ENCODE measurements at places on chromosomes 2 and 18.

- DNase-seq = peak; percentile 54
Observed at GRCh38 chr2:161384864-161385263, 31.2 kb upstream of the TBR1 start.

GRCh38 chr2:236483102-236483501, 86.5 kb upstream of the ACKR3 start:
- no peak for DNase-seq

GRCh38 chr18:77165503-77166188, 33.1 kb upstream of the MBP start:
- DNase-seq = no peak

DNA sequence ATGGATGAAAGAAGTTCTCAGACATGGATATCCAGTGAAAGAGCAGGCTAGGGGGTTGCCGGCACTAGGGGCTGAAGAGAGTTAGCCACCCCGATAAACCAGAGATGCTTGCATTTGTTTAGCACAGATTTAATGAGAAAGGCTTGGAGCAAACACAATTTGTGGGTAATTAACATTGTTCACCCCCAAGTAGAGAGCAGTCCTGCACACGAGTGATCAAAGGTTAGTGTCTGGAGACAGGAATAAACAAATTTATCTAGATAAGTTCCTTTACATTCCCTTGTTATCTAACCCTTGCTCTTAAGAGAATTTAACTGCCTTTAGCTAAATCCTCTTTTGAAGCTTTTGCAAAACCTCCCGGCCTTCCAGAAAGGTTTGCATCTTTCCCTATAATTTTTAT, 23.9 kb downstream of the HTR2B start:
- no peak for DNase-seq

DNA sequence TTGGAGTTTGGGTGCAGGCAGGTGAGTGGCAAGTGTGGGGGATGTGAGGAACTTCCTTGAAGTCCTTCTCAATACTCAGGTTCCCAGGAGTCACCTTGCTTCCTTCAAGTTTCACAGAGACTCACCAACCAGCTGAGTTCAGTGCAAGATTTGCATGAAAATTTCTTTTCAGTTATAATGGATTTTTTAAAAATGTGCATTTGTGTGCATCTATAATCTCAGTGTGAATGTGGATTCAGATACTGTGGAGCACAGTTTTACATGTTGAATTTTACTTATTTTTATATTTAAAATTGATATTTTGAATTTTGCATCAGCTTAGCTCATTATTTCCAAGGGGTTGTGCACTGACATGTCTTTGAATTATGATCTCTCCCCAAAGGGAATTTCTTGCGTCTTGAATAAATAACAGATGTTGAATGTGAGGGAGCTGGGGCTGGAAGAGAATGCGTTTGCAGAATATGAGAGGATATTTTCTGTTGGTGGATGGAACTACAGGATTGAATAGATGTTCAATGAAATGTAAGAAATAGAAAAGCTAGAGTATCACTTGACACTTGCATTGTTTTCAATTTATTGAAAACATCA, 184.3 kb downstream of the RPRM start:
- no peak for DNase-seq

GRCh38 chr18:6718267-6718666, 11.2 kb upstream of the ARHGAP28 start:
- no peak for DNase-seq

GRCh38 chr2:98357849-98358248, 11.6 kb downstream of the CNGA3 start:
- DNase-seq = no peak

- DNase-seq = no peak
Observed at GRCh38 chr18:7755753-7756475, 188.8 kb downstream of the PTPRM start.

- no peak for DNase-seq
Observed at GRCh38 chr2:105576050-105576439, 168.7 kb upstream of the NCK2 start.

DNA sequence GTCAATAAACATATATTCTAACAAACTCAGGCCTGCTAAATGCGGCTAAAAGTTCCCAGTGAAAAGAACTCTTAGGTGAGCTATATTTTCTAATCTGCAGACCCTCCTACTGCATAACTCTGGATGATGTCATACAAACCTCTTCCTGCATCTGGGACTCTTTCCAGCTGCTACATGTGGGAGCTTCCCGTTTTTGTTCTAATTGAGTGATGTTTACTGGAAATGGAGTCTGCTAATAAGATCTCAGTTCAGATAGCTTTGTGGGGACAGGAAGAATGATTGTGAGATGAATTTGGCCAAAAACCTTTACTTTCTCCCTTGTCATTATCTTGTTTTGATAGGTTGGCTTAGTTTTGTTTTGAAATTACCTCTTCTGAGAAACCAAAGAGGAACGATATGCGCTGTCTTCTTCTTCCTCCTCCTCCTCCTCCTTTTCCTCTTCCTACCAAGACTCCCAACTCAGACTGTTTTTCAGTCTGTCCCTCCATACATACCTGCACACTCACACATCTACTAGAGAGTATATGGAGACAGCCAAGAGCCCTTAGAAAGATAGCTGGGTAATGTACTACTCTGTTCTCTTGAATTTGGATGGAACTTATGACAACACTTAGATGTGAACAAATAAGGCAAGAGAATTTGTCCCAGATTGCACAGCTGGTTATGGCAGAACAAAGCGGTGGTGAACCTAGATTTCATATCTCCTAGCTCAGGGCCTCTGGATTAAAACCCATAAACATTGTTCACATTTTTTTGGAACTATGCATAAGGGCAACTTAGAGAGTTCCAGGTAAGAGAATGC, 39.8 kb upstream of the AAK1 start:
- DNase-seq = no peak

- DNase-seq = no peak
Observed at GRCh38 chr2:24836706-24837105, 43.5 kb downstream of the CENPO start.

GRCh38 chr2:43100883-43101662, 125.3 kb downstream of the ZFP36L2 start:
- DNase-seq = no peak

DNA sequence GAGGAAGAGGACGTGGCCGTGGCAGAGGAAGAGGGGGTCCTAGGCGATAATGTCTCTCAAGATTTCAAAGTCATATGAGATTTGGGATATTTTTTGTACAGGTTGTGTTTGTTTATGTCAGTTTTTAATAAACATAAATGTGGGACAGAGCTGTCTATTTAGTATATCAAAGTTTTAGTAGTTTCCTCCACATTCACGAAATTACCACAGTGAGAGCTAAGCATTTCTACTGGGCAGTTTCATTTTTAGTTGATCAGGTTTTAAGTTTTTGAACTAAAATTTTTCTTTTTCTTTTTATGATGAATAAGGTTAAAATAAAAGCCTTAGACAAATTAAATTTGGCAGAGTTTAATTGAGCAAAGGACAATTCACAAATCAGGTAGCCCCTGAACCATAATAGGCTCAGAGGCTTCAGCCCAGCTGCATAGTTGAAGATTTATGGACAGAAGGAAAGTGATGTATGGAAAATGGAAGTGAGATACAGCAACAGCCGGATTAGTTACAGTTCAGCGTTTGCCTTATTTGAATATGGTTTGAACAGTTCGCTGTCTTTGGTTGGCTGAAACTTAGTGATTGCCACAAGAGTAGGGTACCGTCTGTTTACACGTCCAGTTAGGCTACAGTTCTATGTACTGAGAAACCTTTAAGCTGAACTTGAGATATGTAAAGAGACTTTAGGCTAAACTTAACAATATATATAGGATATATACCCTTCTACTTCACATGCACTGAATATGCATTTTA, 17.1 kb downstream of the SNRPD1 start:
- DNase-seq = no peak

- DNase-seq = no peak
Observed at GRCh38 chr2:102025583-102026267, 34.0 kb downstream of the IL1R2 start.

DNA sequence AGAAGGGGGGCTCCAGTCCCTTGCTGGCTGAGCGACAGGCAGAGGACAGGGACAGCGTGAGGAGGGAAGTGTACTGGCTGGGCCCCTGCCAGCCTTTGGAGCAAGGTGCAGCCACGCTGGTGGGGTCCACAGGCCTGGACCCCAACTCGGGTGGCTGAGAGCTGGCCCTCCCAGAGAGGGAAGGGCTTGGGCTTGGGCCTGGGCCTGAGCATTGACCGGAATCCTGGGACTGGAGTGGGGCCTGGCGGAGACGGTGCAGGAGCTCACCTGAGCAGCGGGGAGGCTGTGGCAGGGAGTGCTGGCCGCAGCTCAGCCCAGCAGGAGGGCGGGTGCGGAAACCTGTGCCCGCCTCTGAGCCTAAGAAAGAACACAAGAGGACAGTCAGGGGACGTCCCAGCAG, 27.9 kb downstream of the KCNIP3 start:
- DNase-seq = no peak

DNA sequence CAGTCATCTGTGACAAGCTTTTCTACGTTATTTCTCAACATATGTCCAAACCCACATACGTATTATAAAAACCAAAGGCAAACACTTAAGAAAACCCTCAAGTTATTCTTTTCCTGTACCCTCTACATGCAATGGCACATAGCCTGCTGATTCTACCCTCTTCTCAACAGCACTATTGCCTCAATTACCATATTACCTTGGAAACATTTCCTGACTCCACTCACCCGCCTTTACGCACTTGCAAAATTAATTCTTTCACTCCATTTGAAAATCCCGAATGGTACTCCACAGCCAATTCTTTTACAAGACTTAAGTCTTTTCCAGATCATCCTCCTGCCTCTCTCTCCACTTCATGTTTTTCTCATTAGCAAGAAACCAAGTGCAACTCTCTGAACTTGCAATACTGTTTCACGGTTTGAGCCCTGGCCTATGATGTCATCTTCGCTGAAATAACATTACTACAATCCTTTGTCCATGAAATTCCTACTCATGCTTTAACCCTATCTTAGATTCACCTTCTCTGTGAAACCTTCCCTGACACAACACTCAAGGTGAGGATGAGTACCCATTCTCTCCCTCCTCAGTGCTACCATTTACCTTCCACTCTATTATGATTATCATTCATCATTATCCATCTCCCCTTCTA, 29.0 kb downstream of the SESTD1 start:
- no peak for DNase-seq

DNA sequence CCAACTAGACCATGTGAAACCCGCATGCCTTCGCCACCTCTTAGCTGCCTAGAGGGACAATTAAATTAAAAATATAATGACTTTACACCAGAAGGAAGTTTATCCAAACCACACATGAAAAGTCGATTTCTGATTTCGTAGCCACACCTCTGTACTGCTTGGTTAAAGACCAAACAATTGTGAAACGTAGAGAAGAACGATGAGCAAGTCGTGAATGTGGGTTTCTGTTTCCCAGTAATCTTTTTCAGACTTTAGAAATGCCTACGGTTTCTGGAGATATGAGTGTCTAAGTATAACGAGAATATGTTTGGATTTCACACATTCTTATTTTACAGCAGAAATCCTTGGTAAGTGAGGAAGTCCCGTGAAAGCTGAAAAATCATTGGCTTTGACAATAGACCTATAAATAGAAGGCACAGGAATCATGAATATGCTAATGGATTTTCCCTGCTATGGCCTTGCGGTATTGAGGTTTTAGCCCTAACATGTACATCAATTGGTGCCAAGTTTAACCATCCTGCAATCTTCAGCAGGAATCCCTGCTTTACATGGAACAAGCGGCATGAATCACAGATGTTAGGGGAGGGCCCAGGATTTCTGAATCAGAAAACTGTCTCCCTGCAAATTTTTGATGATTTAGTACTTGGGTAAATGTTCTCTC, 105.6 kb downstream of the TTC32 start:
- DNase-seq = no peak

DNA sequence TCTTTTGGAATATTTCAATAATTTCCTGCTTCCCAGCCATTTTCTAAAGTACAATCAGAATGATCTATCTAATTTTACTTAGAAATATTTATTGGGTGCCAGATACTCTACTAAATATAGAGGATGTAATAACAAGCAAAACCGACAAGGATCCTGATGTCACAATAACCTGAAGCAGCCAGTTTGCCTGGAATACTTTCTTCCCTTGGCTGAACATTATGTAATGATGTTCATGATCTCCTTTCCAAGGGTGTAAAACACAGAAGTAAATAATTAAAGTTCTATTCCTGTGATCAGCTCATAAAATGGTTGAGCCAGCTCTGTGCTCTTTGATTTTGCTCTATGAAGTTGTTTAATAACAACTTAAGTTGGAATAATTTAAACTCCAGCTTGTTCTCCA, 2.6 kb upstream of the MRPL19 start:
- no peak for DNase-seq
